Stimulated activated CD8-positive, alpha-beta memory T cell treated with anti-CD3 and anti-CD28 coated beads, Interleukin-4, amount 100 ng/mL, for 4 hours (primary cell): ENCODE measurements at places on chromosomes 1 and 21.

DNA sequence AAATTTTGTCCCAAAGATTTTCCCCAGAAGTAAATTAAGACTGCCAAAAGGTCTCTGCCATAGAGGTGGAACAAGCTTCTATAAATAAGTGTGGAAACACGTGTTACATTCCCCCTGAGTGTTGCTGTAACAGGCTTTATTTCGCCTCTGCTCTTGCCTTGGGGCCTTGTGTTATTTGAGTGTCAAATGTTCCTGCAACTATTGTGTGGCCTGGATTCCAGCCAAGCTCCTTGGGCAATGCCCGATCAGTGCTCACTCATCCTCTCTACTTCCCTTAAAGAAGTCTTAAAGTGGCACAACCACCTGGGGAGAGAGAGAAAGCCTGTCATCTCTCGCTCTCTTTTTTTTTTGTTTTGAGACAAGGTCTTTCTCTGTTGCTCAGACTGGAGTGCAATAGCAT is 156.7 kb downstream of the NR5A2 start:
- DNase-seq = no peak

GRCh38 chr1:32761253-32761877 is 55.8 kb downstream of the YARS1 start:
- DNase-seq = no peak

DNA sequence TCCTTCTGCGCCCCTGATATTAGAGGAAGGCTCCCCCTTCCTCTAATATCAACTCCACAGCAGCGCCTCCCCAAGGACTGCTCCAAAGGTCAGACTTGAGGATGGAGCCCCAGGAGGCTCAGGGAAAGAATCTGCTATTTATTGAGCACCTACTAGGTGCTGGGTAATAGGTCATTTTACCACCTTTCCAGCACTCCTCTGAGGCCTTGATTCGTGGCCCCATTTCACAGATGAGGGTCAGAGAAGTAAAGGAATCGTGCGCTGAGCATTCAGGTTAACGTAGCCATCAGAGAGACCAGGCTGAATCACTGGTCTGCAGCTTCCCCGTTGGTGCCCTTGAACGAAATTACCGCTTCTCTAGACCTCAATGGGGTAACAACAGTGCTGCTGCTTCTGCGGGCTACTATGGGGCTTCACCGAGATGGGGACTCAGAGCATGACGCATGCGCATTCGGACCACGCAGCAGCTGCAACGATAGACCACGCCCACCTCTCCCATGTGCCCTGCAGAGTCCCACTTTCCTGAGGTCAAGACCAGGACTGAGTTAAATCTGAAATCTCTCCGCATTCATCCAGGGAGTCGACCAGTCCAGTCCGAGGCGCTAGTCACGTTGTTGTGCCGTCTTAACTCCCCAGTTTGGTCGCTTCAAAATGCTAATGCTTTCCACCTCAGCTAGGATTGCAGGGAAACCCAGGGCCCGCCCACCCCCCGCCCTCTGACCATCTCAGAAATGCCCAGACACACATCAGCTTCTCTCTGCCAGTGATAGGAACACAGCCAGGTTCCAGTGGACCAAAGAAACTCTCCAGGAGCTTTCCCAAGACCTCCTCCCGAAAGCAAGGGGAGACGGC is 12.9 kb downstream of the CAMK2N1 start:
- DNase-seq = no peak

- no peak for DNase-seq
These were observed 53.3 kb downstream of the ZFYVE9 start for GRCh38 chr1:52195161-52195560.

GRCh38 chr1:160808289-160808688 is 12.3 kb downstream of the LY9 start:
- DNase-seq = no peak

GRCh38 chr1:54728027-54728426 is 12.4 kb downstream of the TTC4 start:
- DNase-seq = no peak

DNA sequence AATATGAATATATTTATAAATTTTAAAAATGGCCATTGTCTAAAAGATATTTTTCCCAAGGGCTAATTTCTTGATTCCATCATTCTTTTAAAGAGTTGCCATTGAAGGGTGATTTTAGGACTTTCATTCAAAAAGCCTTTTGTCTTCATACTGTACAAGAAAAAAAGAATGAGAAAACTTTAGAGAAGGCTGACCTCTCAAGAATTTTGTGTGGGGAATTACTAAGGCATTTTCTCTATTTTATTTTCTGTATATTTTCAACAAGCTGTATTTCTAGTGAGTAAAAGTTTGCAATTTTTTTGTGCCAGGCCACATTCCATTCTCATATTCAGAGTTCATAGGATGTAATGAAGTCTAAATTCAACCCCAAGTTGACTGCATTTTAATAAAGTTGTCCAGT is 49.3 kb downstream of the IVNS1ABP start:
- no peak for DNase-seq
